ENCODE measurements at places on chromosomes 2 and 18. TPM values are rescaled to one million over a fixed set of nuclear protein-coding genes. Genes with fewer than 3 reads are reported as not detected.

The ZBTB7C gene
- 0.07 TPM for total RNA-seq

The CCDC178 gene
- total RNA-seq: not detected

The RESP18 gene
- total RNA-seq: not detected

The NLRC4 gene
- 0.32 TPM for total RNA-seq

The TFCP2L1 gene
- total RNA-seq: not detected

The ZC3H6 gene
- 19.6 TPM for total RNA-seq

The GALNT13 gene
- total RNA-seq: not detected

The UGT1A4 gene
- not detected for total RNA-seq

The DHRS9 gene
- total RNA-seq: not detected

The ZNF892 gene
- 2.0 TPM for total RNA-seq

The TEX44 gene
- not detected for total RNA-seq

The PLB1 gene
- total RNA-seq: 2.7 TPM

The RIT2 gene
- total RNA-seq: not detected

The HTRA2 gene
- total RNA-seq: 18.5 TPM

Data from T-helper 17 cell (primary cell).